ENCODE measurements at places on chromosomes 5 and 9. TPM values are rescaled to one million over a fixed set of nuclear protein-coding genes. Genes with fewer than 3 reads are reported as not detected.
A peak's percentile ranks its signal among the peaks of the same experiment; 100 is the strongest.

GRCh38 chr5:149618581-149619248 lies 37.4 kb downstream of the ARHGEF37 start:
- peak; percentile 8 for DNase-seq

The SPINK13 gene
- polyA plus RNA-seq = not detected

DNA sequence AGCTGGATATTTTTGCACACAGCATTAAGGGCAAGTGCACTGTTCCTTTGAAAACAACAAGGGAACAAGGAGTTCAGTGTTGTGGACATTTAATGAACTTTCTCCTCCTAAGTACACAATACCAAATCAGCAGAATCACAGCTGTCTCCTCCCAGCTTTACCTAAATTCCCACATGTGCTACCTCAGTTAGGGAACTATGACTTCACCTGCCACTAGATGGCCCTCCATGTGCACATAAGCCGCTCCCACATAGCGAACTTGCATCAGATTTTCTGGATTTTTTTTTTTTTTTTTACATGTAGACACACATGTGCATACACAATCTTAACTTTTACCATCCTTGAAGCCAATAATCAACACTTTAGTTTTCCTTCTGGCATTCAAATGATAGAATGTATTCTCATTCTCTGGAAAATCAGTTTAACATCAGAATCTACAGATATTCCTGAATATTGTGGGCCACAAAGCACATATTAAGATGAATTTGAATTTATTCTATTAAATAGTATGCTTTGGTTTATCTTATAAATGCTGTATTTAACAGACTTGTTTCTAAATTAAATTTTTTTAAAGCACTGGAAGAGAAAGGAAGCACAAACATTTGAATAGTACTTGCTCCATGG lies 123.6 kb downstream of the PALM2AKAP2 start:
- DNase-seq = peak; percentile 38

GRCh38 chr9:91858213-91859030 lies 91.6 kb downstream of the ROR2 start:
- DNase-seq = no peak

DNA sequence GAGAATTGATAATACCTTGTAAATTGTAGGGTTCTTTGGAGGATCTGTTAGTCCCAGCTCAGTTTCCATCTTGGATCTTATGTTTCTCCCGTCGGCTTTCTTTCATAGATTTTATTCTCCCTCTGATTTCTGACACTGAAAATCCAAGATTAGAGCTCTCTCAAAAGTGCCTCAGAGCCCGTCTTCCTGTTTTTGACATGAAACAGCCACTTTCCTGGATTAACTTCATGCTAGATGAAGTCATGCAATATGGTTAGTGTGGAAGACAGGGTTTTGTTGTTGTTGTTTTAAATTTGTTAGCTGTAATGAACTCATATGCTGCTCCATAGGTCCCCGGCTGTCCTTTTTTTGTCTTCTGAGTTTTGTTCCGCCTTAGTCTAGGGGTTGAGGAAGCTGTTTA lies 51.6 kb upstream of the ZFR start:
- no peak for DNase-seq

GRCh38 chr5:180161420-180162303 lies 47.3 kb downstream of the RASGEF1C start:
- DNase-seq = no peak

DNA sequence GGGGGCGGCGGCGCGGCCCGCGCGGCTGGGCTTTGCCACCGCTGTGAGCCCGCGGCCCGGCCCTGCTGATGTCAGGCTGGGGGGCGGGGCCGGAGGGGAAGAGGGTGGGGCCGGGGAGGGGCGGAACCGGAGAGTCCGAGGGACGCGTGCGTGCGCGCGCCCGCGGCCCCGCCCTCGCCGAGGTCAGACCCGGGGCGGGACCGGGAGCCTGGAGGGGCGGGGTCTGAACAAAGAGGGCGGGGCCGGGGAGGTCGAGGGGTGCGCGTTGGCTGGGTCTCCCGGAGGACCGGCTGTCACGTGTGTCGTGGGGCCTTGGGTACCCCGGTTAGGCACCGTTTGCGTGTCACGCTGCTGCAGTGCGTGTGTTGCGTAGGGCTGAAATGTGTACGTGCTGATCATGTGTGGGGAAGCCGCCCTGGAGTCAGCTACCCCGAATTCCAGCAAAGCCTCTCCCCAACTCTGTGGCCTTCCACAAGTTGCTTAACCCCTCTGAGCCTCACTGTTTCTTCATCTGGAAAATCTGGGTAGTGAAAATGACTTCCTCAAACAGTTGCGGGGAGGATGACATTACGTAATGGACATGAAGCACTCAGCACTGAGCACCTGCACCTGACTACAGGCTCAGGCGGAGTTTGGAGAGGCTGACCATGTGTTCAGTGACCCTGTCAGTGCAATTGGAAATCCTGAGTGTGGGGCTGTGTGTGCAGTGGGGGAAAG lies at the start of gene RALGDS:
Gene RALGDS (minus strand): TSS at position 43 of the 717 bp plus-strand sequence. CDS start 86 bp downstream, outside the sequence.
- peak; percentile 87 for DNase-seq

DNA sequence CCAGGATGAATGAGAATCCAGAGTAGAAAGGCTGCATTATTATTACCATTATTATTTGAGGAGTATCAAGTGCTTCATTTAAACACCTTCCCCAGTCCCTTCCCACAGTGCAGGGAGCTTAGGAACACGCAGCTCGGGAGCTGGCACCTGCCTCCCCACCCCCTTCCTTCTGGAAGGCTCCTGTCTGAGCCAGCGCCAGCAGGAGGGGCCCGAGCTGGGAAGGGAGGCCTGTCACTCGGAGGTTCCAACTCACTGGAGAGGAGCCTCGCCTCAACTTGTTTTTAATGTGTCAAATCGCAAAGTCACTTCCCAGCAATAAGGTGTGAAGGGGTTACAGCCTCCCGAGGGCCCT lies 156.4 kb upstream of the IRX4 start:
- no peak for DNase-seq

DNA sequence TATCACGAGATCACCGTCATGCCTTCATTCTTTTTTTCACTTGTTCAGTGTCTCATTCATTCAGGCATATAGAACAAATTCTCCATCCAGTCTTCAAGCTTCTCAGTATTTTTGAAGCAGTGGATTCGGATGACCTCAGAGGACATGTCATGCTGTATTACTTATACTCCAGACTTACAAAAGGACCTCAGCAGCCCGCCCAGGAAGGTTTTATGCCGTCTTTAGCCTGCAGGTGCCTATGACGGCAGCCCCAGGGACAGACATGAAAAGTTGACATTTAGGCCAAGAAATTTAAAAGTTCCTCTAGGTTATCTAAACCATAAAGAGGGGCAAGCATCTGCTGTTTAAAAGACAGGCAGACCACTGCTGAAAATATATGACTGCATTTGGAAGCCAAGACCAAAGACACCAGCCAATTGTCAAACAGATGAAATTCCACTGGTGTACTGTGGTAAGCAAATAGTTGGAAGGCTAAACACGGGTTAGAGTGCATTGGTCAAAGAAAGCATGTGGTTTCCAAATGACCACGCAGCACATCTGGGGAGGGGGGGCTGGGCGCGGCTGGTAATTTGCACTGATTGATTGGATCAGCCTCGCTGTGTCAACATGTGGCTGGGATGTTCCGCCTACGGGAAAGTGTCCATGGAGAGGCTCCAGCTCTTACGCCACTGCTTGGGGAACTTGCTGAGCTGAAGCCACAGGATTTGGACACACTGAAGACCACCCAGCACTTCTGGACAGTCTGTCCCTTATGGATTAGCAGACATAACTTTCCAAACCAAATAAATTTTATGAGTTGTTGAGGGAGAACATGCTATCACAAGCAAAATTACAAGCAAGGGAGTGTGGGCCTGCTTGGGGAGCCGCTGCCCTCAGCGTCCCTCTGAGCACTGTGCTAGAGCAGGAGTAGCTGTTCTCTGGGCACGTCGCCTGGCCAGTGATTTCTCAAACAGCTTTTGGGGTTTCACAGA lies 173.6 kb downstream of the FANCC start:
- DNase-seq = no peak

The WNT8A gene
- polyA plus RNA-seq = not detected

The CATSPER3 gene
- not detected for polyA plus RNA-seq

The LCN2 gene
- 0.44 TPM for polyA plus RNA-seq

DNA sequence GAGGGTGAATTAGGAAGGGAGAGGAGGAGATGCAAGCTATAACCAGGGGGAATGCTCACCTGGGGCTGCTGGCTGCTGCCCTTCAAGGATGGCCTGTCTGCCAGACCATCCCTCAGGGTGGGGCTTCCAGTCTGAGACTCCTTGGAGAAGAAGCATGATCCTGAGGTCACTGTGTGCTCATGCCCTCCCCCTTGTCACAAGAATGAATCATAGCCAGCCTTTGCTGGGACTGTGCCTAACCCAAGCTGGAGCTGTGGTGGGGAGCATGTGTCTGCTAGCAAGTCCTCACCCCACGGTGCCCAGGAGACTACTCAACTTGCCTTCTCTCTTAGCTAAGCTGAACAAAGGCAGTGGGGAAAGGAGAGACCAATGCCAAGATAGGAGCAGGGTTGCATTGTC lies 463.6 kb downstream of the SPOCK1 start:
- no peak for DNase-seq

The FAT2 gene
- not detected for polyA plus RNA-seq

DNA sequence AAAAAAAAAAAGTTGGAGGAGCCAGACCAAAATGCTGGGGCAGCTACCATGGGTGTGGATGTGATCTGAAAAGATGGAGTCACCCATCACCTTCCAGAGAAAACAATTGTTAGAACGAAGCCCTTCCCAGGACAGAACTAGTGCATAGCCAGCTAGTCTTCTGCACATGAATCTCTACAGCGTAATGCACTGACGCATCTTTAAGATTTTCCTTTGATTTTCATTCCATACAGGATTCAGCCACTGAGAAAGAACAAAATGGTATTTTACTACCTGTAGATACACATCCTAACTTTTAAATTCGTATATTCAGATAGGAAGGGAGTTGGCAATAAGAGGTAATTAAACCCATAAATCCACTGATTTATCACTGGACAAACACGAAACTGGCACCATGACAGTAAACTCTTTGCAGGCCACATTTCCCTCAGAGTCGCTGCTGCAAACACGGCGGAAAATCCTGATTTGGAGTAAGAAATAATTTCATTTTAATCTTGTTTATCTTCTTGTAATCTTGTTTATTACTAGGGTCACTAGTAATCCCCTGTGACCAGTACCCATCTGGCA lies 206.6 kb downstream of the SPOCK1 start:
- DNase-seq = no peak

GRCh38 chr9:4973246-4973645 lies 11.8 kb upstream of the JAK2 start:
- no peak for DNase-seq

GRCh38 chr5:132267931-132268768 lies 10.7 kb downstream of the PDLIM4 start:
- no peak for DNase-seq

The DIPK1B gene
- polyA plus RNA-seq = 0.19 TPM

DNA sequence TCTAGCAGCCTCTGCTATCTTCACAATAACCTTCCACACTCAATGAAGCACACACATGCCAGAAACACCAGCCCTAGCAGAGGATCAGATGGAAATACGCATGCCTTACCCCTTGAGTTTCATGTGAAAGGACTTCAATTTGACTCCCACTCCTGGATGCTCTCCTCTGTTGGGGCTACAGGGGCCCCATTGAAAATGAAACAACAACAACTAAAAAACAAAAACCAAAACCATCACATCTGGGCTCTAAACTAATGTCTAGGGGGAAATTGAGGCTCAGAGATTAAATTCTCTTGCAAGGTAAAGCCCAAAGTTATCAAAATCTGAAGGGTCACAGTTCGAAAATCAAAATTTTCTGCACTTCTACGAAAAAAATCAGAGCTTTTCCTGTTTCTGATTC lies 7.9 kb upstream of the RFESD start:
- DNase-seq = no peak

The CDH18 gene
- polyA plus RNA-seq = not detected

GRCh38 chr9:77495834-77496671 lies 152.1 kb downstream of the GNA14 start:
- DNase-seq = no peak

- no peak for DNase-seq
These were observed 306.9 kb downstream of the GLIS3 start for GRCh38 chr9:3992924-3993323.

Data from immature natural killer cell (primary cell).